ENCODE measurements at places on chromosomes 2 and 18. TPM values are rescaled to one million over a fixed set of nuclear protein-coding genes. Genes with fewer than 3 reads are reported as not detected.

Gene ZNF804A
- total RNA-seq, result 0.26 TPM

Gene CFAP221
- total RNA-seq, result 4.5 TPM

Gene PPIG
- 51.9 TPM for total RNA-seq

Gene COL5A2
- total RNA-seq, result 18.6 TPM

Gene REG1B
- total RNA-seq, result not detected

Gene SLC30A3
- 1.9 TPM for total RNA-seq

Gene KLHL14
- 2.8 TPM for total RNA-seq

Gene ATP6V1B1
- 0.58 TPM for total RNA-seq

Gene ACMSD
- 0.32 TPM for total RNA-seq

Gene SLC4A5
- 0.14 TPM for total RNA-seq

Gene GKN1
- 1.6 TPM for total RNA-seq

- DNase-seq, result peak; percentile 63
Observed at GRCh38 chr18:37393945-37394609, 171.5 kb downstream of the CELF4 start.

DNA sequence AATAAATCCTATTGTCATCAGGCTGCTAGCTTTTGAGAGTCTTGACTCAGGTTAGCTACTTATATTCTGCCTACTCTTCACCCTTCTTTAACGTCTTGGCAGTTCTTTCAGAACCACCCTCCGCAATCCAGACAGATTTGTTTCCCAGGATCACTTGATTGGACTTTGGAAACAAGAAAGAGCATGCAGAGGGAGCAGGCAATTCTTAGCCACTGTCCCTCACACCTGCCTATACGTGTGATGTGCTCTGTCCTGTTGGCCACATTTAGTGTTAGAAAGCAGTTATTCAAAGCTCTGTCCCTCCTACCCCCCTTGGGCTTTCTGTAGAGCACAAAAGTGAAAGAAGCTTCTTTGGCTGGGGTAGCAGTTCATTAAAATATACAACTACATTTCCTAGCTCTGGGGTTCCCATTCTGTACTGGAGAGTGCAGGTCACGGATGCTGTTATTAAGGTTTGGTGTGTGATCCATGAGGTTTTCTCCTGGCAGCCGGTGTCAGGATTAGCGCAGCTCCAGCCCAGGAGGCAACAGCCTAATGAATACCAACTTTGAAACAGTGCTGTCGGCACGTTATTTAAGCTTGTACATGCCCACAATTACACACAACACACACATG is 6.3 kb downstream of the FZD5 start:
- DNase-seq, result no peak

GRCh38 chr2:67839668-67840067 is 223.1 kb downstream of the C1D start:
- no peak for DNase-seq

DNA sequence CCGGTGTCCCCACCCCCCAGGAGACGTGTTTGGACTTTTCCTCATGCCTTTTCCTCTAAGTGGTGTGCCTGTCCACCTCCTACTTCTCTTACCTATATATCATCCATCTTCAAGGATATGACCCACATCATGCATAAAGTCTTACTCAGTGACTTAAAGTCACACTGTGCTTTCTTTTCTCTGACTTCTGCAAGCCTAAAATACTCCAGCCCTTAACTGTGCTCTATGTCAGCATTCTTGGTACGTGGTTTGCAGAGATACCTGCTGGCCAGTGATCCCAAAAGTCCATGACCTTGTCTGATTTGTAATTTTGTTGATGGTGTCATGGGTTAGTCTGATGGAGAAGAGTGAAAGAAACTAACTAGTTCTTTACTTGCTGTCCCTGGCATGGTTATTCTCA is 393.6 kb upstream of the NRP2 start:
- no peak for DNase-seq

GRCh38 chr2:36967236-36967876 is 1.0 kb upstream of the STRN start:
- DNase-seq, result no peak

- DNase-seq, result no peak
Observed at GRCh38 chr2:152552888-152553287, 164.4 kb downstream of the PRPF40A start.

- DNase-seq, result no peak
Observed at GRCh38 chr2:211611061-211611518, 927.5 kb downstream of the ERBB4 start.

DNA sequence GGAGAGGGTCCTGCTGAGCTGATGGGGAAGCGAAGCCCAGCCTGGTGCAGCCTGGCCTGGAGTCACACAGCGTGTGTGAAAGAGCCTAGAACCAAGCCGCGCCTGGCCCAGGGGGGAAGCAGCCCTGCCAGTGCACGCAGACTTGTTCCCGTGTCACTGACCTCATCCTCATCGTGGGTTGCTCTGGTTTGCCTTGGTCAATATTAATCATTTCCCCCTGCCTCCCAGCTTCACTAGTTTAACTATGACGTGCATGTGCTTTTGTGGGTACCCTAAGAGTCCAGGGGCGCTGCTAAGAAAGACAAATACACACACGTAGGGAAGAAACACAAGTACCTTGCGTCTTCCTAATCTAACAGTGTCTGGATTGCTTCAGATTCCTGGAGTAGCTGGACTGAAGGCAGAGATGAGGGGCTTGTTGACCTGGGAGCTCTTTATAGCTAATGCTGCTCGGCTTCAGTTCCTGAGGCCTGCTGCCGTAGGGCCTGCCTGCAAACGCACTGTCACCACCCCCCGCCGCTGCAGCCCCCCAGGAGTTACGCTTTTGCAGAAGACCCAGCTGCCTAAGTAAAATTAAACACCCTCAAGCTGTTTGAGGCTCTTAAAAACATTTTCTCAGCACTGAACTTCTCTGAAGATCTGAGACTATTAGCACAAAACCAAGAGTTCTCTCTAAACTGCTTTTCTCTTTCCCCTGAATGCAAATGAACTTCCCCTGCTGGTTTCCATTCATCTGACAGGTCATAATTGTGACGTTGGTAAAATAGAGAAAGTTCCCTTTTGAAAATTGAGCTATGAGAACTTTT is 159.2 kb downstream of the FAM210A start:
- peak; percentile 67 for DNase-seq

GRCh38 chr2:28658369-28658768 is 93.3 kb upstream of the PPP1CB start:
- DNase-seq, result no peak

DNA sequence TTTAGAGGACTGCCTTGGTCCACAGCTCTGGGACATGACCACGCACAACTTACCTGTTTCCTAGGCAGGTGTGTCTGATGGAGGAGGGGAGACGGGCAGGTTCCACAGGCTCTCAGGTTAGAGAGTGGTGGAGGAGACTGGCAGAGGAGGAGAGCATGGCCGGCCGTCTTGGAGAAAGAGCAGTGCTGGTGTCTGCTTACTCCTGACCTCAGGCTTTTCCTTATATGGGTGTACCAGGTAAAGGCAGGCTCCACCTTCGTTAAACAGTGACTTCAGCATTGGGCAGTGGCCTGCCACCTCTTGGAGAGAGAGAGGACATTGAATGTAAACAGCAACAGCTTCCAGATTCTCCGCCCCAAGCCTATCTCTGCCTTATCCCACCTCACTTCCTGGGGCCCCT is at the start of gene CAPN13:
TSS of gene CAPN13 (minus strand) at position 198 of the 400 bp plus-strand sequence. CDS start 20,121 bp downstream, outside the sequence.
- no peak for DNase-seq

- DNase-seq, result no peak
Observed at GRCh38 chr2:27074738-27075565, 3.5 kb upstream of the EMILIN1 start.

DNA sequence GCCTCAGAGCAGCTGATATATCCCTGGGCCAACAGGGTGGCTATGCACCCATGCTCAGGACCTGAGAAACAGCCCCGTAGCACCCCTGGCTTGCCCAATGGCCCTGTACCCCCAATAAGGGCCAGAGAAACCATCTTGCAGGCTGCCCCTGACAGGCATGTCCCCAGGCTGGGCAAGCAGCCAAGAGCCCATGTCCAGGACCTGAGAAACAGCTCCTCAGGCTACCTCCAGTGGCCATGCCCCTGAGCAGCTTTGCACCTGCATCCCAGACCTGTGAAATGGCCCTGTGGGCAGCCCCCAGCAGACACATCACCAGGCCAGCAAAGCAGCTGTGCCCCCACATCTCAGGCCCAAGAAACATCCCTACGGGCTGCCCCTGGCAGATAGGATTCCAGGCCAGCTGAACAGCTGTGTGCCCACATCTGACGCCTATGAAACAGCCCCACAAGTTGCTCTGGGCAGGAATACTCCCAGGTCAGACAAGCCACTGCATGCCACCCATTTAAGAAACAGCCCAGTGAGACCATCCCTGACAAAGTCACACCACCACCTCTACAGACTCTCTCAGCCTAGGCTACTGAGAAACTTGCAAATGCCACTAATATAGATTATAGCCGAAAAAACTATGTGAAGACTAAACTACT is 84.1 kb downstream of the TMEM237 start:
- no peak for DNase-seq

All from adrenal gland (tissue), 19 donors.